Right renal pelvis (tissue), 4 donors: ENCODE measurements at places on chromosomes 11 and 22.

DNA sequence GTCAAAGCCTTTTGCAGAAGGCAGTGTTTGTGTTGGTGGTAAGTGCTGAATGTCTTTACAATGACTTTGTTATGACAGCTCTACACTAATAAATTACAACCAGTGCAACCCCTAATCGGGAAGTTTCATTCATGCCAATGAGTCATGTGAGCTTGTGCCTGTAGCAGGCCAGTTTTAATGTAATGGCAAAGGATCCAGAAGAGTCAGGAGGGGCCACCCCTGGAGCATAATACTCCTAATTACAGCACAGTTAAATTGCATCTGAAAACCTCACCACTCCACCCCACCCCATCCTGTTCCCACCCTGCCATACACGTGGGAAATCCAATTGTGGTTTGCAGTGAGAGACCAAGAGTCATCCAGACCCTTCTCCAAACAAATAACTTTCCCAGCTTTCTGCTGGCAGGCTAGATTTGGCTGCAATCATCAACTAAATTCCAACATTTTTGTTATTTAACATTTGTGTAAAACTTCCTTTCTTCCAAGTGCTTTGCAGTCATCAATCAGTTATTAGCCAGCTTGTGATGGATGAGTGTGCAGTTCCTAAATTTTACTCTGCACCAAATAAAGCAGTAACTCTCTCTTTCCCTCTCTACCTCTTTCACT lies 277.3 kb upstream of the FAT3 start:
- no peak for DNase-seq

- DNase-seq = no peak
These were observed 74.2 kb upstream of the SLC25A18 start for GRCh38 chr22:17489101-17489500.

DNA sequence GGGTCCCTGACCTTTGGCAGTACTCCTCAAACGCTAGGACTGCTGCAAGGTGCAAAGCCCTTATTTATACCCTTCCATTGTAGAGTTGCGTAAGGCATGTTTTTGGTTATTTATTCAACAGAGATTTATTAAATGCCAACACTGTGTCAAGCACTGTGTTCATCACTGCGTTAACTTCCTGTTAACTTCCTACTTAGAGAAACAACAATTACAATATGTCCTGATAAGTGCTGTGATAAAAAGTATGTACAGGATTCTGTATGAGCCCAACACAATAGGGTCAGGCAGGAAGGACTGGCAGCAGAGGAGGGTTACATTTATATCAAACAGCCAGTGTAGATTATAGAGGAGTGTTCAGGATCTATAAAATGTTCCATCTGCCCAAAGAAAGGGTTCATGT lies 812.8 kb upstream of the API5 start:
- DNase-seq = no peak

DNA sequence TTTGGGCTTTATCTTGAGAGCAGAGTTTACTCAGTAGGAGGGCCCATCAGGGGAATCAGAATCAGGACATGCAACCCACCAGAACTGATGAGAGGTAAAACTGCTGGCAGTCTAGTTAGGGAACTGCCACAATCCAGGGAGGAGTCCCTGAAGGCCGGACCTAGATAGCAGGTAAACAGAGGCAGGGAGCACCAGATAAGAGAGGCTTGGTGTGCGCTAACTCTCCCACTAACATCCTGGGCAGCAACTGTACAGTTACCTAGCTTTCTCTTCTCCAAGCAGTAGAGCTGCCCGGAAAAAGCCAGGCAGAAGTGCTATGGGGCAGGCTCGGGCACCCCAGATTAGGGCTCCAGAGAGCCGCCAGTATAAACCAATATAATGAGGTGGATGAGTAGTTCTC lies 865 bp upstream of the AMOTL1 start:
- DNase-seq = no peak

- no peak for DNase-seq
These were observed 78.3 kb downstream of the LARGE1 start for GRCh38 chr22:33842006-33842354.

DNA sequence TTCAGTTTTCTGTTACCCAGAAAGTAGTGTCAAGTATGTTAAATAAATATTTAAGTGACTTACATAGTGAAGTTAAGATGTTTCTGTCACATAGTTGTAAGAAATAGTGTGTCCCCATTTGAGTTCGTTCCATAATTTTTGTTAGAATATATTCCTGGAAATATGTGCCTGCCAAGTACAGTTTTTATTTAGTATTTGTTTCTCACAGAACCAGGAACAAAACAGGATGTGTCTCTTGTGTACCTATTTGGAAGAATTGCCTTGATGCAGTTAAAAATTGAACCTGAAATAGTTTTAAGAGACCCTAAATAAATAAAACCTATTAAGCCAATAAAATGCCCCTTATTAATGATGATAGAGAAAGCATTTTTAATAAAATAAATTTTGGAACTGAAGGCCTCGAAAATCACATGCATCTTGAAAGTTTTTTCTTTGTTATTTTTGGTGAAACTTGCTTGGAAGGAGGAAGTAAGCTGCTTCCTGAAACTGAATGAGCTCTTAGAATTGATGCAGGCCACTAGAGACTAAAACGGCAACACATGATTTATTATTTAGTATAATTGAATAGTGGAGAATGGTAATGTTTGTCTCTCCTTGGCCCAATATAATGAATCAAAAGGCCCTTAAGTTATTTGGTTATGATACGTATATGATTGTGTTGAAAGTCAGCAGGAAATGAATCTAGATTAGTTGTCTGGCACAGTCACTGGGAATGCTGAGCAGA lies 55.9 kb downstream of the SWAP70 start:
- DNase-seq = no peak

DNA sequence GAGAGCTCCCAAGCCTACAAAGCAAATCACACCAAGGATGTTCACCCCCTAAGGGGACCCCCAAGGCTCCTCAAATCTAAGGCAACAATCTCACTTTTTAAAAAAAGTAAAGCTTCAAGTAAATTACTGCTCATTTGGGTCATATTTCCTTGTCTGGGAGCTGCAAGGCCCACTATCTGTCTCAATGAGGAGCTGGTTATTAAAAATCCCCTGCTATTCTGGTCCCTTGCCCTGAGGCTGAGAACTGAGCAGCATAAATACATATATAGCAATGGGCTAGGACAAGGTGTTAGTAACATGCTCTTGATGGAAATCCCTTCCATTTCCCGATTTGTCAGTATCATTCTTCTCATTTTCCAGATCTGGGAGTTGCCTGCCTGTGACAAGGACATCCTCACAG lies 119.2 kb downstream of the ETS1 start:
- DNase-seq = no peak

DNA sequence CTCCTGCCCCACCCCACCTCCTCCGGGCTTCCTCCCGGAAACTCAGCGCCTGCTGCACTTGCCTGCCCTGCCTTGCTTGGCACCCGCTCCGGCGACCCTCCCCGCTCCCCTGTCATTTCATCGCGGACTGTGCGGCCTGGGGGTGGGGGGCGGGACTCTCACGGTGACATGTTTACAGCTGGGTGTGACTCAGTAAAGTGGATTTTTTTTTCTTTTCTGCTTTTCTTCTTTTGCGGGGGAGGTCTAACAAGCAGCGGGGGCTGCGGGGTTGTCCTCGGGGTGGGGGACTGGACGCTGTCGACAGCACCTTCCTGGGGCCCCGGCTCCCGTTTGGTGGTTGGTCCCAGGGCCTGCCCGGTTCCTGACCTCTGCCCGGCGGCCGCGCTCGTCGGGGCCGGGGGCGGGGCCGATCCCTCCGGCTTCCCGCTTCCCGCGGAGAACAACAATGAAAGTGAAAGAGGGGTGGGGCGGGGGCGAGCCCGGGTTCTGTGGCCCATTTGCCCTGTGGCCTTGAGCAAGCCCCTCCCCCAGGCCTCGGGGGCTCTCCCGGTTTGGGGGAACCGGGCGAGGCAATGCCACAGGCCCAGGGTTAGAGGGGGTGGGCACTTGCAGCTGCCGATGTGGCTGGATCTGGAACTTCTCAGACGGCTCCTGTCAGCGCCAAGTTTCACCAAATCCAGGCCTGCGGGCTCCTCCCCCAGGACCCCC lies 975 bp upstream of the MDK start:
- no peak for DNase-seq
